ENCODE measurements at places on chromosomes 13 and 19. TPM values are rescaled to one million over a fixed set of nuclear protein-coding genes. Genes with fewer than 3 reads are reported as not detected.

LSM14A gene
- total RNA-seq: 189 TPM

TMC4 gene
- 1.0 TPM for total RNA-seq

GRCh38 chr13:112855859-112856258 lies 113.2 kb upstream of the MCF2L start:
- no peak for DNase-seq

DNA sequence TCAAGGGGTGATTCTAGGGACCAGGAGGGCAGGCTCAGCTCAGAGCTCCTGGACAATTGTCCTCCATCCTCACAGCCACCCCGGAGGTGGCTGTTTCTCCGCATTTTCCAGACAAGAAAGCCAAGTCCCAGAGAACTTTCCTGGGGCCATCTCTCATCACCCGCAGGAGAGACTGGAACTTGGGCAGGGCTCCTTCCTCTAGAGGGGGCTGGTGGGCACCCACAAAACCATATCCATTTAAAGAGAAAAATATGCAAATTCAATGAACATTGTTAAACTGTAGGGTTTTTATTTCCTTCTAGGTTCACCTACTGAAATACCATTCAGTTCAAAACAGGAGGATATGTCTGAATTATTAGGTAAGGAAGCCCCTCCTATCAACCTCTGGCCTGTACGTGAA lies 16.6 kb downstream of the SPACA7 start:
- DNase-seq: no peak

DNA sequence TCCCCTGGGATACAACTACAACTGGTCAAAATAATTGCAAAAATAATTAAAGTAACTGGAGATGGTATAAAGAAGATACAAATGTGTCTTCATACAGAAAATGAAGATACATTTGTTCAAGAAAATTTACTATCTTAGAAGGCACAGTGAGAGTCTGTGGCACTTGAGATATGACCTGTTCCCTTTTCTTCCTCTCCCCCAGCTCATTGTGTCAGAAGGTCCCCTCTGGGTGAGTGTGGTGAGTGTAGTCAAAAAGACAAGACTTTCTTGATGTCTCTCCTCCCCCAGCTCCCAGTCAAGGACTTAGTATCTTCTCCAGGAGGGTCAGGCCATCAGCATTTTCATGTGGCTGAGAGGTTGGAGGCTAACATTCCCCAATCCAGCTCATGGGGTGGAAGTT lies 51.7 kb downstream of the EDNRB start:
- no peak for DNase-seq

- no peak for DNase-seq
Measured at GRCh38 chr19:44993926-44994537, 7.2 kb upstream of the RELB start.
